ENCODE measurements at places on chromosomes 1 and 21.
A peak's percentile ranks its signal among the peaks of the same experiment; 100 is the strongest.

DNA sequence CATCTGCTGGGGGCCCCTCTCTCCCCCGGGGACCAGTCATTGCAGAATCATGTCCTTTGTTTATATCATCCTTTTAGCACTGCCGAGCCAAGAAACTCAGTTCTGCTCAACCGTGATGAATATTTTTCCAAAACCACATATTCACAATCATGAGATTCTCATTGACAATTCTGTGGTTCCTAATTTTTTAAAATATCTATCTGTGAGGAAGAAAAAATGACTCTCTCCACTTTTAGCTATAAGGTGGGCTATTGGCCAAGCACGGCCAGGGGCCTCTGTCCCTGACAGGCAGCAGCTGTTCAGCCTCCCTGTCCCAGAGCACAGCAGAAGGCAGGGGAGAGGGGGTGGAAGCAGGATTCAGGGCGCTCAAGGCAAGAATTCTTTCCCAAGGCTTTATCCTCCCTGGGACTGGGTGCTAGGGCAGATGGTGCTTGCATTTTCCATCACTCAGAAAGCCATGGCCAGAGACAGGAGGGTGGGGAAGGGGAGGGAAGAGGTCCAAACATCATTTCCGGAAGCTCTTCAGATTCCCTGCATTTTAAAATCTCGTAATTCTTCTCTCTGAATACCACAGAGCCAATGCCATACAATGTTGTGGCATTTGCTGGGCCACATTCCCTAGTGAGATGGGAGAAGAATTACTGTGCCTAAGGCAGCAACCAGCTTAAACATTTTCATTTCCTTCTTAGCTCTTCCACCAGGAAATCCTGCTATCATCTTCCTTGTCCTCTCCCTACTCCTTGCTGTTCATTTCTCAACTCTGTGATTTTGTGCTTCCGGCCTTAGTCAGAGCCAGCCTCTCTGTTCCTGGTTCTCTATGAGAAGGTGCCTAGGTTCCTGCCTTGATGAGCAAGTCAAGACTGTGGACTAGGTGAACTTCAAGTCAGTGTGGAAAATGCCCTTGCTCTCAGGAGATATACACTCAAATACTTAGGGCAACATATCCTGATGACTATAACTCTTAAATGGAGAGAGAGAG lies 60.3 kb downstream of the KCNJ6 start:
- peak; percentile 97 for ATAC-seq

DNA sequence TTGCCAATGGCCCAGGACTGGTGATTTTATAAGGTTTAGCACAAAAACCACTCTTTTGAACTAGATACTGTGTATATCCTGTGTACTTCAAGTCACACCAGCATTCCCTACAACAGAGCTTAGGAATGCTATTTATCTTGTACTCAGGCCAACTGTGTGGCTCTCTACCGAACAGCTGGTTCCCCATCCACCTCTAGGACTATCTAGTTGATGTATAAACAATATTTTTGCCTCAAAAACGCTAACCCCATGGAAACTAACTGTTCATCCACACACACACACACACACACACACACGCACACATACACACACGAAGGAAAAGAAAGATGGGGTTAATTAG lies 28.7 kb upstream of the SLC45A3 start:
- ATAC-seq = no peak

DNA sequence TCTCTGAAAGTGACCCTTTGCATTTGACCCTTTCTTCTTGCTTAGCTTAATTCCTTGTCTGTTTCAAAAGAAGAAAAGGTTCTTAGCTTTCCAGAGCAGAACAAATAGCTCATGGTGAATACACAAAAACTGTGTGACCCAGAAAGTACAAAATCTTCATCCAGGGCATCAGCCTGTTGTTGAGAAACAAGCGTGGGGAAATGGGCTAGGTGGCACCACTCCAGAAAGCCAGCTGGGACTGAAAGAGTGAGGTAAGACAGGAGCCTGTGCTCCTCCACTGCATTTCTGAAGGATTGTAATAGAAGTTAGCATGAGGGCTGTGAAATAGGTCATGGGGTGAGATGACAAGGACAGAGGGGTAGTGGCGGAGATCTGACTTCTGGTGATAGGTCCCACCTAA lies 45.8 kb downstream of the CYP2J2 start:
- ATAC-seq = no peak

DNA sequence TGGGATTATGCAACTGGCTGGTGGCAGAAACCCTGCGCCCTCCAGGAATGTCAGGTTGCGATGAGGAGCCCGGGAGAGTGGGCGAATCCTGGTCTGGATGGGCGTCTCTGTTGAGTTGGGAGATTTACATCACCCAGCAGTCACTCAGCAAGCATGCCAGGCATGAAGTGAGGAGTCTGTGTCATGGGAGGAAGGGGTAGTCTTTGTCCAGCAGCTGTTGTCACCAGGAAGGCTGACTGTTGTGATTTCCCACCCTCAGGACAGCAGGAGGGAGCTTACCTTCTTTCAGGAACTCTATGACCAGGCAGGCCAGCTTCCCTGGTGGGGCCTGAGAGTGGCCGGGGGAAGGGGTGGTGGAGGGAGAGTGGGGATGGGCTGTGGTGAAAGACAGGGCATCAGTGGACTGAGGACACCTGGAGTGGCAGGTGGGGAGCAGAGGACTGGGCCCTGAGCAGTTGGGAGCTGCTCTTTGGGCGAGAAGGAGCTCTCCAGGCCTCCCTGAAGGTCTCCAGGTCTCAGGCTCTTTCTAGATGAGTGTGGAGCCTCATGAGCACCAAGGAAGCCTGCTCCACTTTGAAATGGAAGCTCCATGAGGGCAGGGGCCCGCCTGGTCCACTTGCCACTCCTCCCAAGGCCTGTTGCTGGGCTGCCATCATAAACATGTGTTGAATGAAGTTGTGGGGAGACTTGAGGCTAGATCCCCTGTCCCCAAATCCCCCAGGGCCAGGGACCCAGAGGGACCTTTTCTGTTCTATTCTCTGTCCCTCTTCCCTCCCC lies 21.3 kb upstream of the PKP1 start:
- ATAC-seq = no peak

DNA sequence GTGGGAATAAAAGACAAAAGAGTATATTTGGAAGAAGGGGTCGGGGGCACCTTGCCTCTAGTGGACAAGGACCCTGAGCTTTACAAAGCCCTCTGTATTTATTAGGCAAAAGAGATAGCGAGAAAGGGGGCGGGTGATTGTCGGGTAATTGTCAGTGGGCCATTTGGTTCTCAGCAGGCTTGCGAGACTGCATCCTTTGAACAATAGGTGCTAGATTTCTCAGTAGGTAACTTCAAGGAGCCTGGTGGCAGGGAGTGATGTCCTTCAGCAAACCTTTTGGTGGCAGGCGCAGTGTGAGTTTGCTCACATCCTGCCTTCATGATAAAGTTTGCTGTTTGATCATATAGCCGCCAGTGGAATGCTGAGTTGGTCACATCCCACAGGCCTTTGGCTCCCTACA lies 71.4 kb downstream of the AXDND1 start:
- no peak for ATAC-seq

Data from motor neuron (in vitro differentiated cells).